ENCODE measurements at places on chromosomes 6 and 20. TPM values are rescaled to one million over a fixed set of nuclear protein-coding genes. Genes with fewer than 3 reads are reported as not detected.
A peak's percentile ranks its signal among the peaks of the same experiment; 100 is the strongest.

Gene SLC52A3
- total RNA-seq = 0.38 TPM

Gene STMND1
- 0.22 TPM for total RNA-seq

Gene HEY2
- 2.3 TPM for total RNA-seq

Gene FNDC1
- 0.07 TPM for total RNA-seq

Gene ZNF343
- total RNA-seq = 13.1 TPM

Gene RBPJL
- total RNA-seq = 1.5 TPM

Gene FAM209B
- not detected for total RNA-seq

Gene RAD21L1
- total RNA-seq = not detected

GRCh38 chr6:25130518-25130917, 148.7 kb upstream of the CARMIL1 start:
- H3K27ac ChIP-seq = no peak overlapping the region
- H3K36me3 ChIP-seq = no peaks in the 10 kb centered on the region
- H3K27me3 ChIP-seq = no peaks in the 10 kb centered on the region
- H3K4me1 ChIP-seq = no peaks in the 10 kb centered on the region

- DNase-seq = no peak
- H3K4me3 ChIP-seq = no peak overlapping the region
- H3K4me1 ChIP-seq = no peaks in the 10 kb centered on the region
- no peak overlapping the region for H3K27ac ChIP-seq
Measured at GRCh38 chr6:31607317-31607716, 7.7 kb upstream of the AIF1 start.

- H3K4me3 ChIP-seq = no peak overlapping the region
- peaks cover 7% of the 10 kb centered on the region for H3K27me3 ChIP-seq
- no peak for DNase-seq
- H3K27ac ChIP-seq = peak overlapping the region; percentile 49
Measured at GRCh38 chr6:6927521-6928361, 180.0 kb upstream of the RREB1 start.

DNA sequence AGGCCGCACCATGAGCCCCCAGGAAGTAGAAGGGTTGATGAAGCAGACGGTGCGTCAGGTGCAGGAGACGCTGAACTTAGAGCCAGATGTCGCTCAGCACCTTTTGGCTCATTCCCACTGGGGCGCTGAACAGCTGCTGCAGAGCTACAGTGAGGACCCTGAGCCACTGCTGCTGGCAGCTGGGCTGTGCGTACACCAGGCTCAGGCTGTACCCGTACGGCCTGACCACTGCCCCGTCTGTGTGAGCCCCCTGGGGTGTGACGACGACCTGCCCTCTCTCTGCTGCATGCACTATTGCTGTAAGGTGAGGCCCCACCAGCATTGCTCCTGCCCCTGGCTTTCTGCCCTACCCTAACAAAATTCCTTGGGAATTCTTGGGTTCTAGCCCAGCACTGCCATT, 13.1 kb downstream of the DNPH1 start:
- no peaks in the 10 kb centered on the region for H3K27me3 ChIP-seq
- DNase-seq = no peak
- H3K27ac ChIP-seq = no peak overlapping the region
- no peak overlapping the region for H3K4me3 ChIP-seq

GRCh38 chr6:106114492-106114891, 28.4 kb downstream of the PRDM1 start:
- H3K4me3 ChIP-seq = no peak overlapping the region
- peaks cover 3% of the 10 kb centered on the region for H3K4me1 ChIP-seq
- H3K27ac ChIP-seq = no peak overlapping the region
- H3K36me3 ChIP-seq = no peaks in the 10 kb centered on the region

- H3K4me3 ChIP-seq = no peak overlapping the region
- no peaks in the 10 kb centered on the region for H3K27me3 ChIP-seq
- H3K4me1 ChIP-seq = no peaks in the 10 kb centered on the region
- DNase-seq = no peak
- H3K27ac ChIP-seq = no peak overlapping the region
Measured at GRCh38 chr6:98927534-98927933, 20.2 kb downstream of the FBXL4 start.

DNA sequence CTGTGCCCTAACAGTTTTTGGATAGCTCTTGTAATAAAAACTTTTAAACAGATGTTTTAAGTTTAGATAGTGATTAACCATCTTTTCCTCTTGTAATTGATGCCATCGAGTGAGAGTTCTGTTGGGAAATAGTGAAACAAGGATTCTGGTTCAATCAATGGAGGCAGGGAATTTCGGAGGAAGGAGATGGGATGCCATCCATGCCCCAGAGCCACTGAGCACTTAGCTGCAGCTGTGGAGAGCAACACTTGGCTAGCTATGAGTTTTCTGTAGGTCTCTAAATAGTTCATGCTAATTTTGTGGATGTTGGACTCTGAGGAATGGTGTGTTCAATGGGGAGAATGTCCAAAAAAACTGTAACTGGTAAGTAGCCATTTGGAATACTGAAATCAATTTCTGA, 16.7 kb downstream of the CBFA2T2 start:
- no peak for DNase-seq
- H3K27me3 ChIP-seq = no peaks in the 10 kb centered on the region
- H3K36me3 ChIP-seq = peaks cover 16% of the 10 kb centered on the region
- H3K27ac ChIP-seq = no peak overlapping the region

DNA sequence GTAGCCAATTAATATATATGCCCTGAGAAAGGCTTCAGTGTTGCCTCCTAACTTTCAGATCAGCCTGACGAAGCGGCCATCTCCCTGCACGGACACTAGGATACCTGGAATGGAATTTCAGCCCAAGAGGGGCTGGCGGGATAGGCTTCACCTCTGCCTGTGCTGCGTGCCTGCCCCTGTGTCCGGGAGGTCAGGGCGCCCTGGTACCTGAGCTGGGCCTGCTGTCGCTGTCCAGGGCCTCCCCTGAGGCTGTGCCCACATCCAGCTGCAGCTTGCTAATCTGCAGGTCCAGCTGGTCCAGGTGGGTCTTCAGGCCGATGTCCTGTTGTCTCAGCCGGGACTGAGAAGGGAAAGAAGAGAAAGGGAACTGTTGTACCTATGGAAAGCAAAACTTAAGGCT, 8.6 kb downstream of the DACT2 start:
- peaks cover 14% of the 10 kb centered on the region for H3K36me3 ChIP-seq
- no peaks in the 10 kb centered on the region for H3K27me3 ChIP-seq
- no peak overlapping the region for H3K4me3 ChIP-seq
- peaks cover 41% of the 10 kb centered on the region for H3K4me1 ChIP-seq
- no peak for DNase-seq
- peak overlapping the region; percentile 60 for H3K27ac ChIP-seq

- H3K27me3 ChIP-seq = no peaks in the 10 kb centered on the region
- no peak overlapping the region for H3K27ac ChIP-seq
- no peak overlapping the region for H3K4me3 ChIP-seq
- no peak for DNase-seq
- peaks cover 2% of the 10 kb centered on the region for H3K4me1 ChIP-seq
- no peaks in the 10 kb centered on the region for H3K36me3 ChIP-seq
Measured at GRCh38 chr20:40628877-40629276, 60.2 kb downstream of the MAFB start.

DNA sequence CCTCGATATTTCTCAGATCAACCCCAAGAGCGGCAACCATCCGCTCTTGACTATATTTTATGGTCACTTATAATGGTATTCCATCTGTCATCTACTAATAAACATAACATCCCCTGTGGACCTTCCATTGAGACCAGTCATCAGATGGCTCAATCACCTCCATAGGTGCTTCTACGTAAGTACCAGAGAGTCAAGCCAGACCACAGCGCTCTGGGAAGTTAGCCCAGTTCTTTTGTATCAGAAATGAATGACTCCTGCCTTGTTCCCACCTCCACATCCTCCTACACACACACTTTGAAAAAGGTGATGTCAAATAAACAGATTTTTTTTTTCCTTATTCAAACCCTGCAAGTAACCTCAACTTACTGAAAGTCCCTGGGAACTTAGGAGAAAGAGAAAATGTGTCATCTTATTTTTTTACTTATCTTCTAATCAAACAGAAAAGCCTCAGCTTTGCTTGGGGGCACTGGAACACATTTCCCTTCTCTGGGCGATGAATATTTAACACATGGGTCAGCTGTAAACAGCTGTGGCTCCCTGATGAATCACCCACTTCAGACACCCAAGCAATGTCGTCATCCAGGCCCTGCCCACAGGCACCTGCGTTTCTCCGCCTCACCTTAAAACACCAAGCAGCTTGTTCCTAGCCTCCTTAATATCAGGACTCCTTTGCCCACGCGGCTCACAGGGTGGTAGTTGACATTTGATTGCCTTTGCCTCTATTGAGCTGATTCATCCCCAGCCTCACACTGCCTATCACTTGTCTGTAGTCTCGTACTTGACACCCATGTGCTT, 121.4 kb upstream of the LY86 start:
- no peak overlapping the region for H3K27ac ChIP-seq
- no peak for DNase-seq
- H3K27me3 ChIP-seq = peaks cover 26% of the 10 kb centered on the region
- no peak overlapping the region for H3K4me3 ChIP-seq
- H3K4me1 ChIP-seq = no peaks in the 10 kb centered on the region

- no peak overlapping the region for H3K27ac ChIP-seq
- no peaks in the 10 kb centered on the region for H3K36me3 ChIP-seq
- H3K27me3 ChIP-seq = peaks cover 9% of the 10 kb centered on the region
- no peak overlapping the region for H3K4me3 ChIP-seq
Measured at GRCh38 chr6:13412639-13413465, 74.5 kb downstream of the GFOD1 start.

- H3K36me3 ChIP-seq = no peaks in the 10 kb centered on the region
- H3K4me3 ChIP-seq = no peak overlapping the region
- H3K27me3 ChIP-seq = no peaks in the 10 kb centered on the region
- DNase-seq = no peak
- H3K4me1 ChIP-seq = peaks cover 7% of the 10 kb centered on the region
- H3K27ac ChIP-seq = no peak overlapping the region
Measured at GRCh38 chr20:21981597-21982344, 276.3 kb downstream of the PAX1 start.

DNA sequence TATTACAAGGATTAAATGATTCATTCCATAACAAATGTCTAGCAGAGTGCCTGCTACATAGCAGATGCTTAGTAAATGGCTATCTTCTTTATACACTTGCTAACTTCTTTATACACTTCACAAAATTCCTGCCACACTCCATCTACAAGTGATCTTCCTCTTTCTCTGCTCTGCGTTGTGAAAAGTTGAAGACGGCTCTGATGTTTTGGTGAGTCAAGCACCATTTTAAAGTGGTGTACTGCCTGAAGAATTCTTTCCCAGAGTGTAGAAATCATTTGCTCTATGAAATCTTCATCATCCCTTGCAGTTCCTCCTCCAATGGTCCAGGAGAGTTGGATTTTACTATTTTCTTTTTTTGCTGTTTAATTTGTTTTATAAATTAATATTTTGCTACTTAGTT, 74.9 kb downstream of the TNFAIP3 start:
- no peak overlapping the region for H3K4me3 ChIP-seq
- no peaks in the 10 kb centered on the region for H3K4me1 ChIP-seq
- no peak for DNase-seq
- H3K36me3 ChIP-seq = peaks cover 2% of the 10 kb centered on the region
- H3K27ac ChIP-seq = no peak overlapping the region
- H3K27me3 ChIP-seq = no peaks in the 10 kb centered on the region

DNA sequence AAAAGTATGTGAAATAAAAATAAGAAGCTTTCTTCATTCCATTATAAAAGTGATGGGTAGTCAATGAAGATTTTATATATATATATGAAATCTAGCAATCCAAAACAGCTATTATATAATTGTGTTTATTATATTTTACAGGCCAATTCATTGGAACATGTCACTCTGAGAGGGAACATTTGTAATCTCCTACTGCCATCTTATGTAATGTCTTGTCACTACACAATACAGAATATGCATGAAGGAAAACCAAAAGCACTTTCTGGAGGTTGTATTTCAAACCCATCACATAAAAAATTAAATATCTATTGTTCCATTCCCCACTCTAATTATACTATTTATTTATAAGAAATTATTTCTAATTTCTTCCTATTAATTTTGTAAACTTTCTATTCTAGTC, 31.5 kb upstream of the IRAK1BP1 start:
- H3K36me3 ChIP-seq = no peaks in the 10 kb centered on the region
- no peaks in the 10 kb centered on the region for H3K4me1 ChIP-seq
- no peak overlapping the region for H3K4me3 ChIP-seq
- H3K27me3 ChIP-seq = no peaks in the 10 kb centered on the region
- DNase-seq = no peak

- no peak overlapping the region for H3K27ac ChIP-seq
- H3K36me3 ChIP-seq = no peaks in the 10 kb centered on the region
- no peaks in the 10 kb centered on the region for H3K27me3 ChIP-seq
- H3K4me1 ChIP-seq = peaks cover 6% of the 10 kb centered on the region
- no peak overlapping the region for H3K4me3 ChIP-seq
Measured at GRCh38 chr6:141700819-141701218, 431.9 kb upstream of the GJE1 start.

- no peak for DNase-seq
- no peak overlapping the region for H3K4me3 ChIP-seq
- H3K27ac ChIP-seq = no peak overlapping the region
- H3K4me1 ChIP-seq = peaks cover 14% of the 10 kb centered on the region
- no peaks in the 10 kb centered on the region for H3K27me3 ChIP-seq
Measured at GRCh38 chr6:104704191-104704590, 155.5 kb downstream of the HACE1 start.

- no peaks in the 10 kb centered on the region for H3K36me3 ChIP-seq
- no peak for DNase-seq
- H3K4me1 ChIP-seq = no peaks in the 10 kb centered on the region
Measured at GRCh38 chr6:34484899-34485298, 19.0 kb downstream of the PACSIN1 start.

DNA sequence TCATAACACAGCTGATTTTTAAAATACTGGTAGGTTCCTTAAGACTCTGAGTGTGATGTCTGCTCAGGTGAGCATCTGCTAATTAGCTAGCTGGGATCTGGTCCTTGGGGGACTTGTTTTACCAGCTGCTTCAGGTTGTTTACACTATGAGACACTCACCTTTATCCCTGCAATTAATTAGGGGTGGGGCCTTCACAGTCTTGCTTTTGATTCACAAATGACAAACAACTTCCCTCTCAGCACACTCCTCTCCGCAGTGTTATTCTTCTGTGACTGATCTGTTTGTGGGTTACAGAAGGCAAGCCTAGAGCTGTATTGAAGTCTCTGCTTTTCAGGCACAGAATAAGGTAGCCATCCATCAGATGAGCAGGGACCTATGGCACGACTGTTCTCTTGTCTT, 62.0 kb upstream of the CD83 start:
- peaks cover 19% of the 10 kb centered on the region for H3K27me3 ChIP-seq
- no peaks in the 10 kb centered on the region for H3K36me3 ChIP-seq
- no peak for DNase-seq
- H3K27ac ChIP-seq = no peak overlapping the region
- H3K4me1 ChIP-seq = no peaks in the 10 kb centered on the region
- no peak overlapping the region for H3K4me3 ChIP-seq

GRCh38 chr6:95515975-95516374, 61.4 kb upstream of the MANEA start:
- peaks cover 10% of the 10 kb centered on the region for H3K4me1 ChIP-seq
- H3K4me3 ChIP-seq = no peak overlapping the region
- no peak overlapping the region for H3K27ac ChIP-seq
- H3K36me3 ChIP-seq = no peaks in the 10 kb centered on the region

Measured in progenitor cell of endocrine pancreas (in vitro differentiated cells).